ENCODE measurements at places on chromosomes 2 and 18. TPM values are rescaled to one million over a fixed set of nuclear protein-coding genes. Genes with fewer than 3 reads are reported as not detected.

DNA sequence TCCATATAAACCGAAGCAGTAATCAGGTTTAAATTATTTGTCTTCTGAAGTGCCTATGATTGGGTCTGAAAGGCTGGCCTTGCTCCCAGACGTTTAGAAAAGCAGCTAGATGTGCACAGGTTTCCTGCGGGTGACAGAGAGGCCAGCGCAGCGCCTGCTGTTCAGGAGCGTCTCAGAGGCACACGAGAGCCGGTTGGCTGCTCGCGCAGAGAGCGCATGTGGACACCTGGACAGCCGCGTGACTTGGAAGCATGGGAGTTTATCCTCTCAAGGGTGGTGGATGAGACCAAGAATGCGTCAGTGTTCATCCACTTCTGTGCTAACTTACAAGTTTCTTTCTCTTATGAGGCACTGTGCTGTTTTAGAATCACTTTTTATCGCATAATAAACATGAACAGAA, 303.7 kb downstream of the PTGR3 start:
- H3K27ac ChIP-seq: no peak overlapping the region
- H3K27me3 ChIP-seq: no peaks in the 10 kb centered on the region
- H3K36me3 ChIP-seq: no peaks in the 10 kb centered on the region
- DNase-seq: no peak
- H3K4me1 ChIP-seq: peaks cover 11% of the 10 kb centered on the region

DNA sequence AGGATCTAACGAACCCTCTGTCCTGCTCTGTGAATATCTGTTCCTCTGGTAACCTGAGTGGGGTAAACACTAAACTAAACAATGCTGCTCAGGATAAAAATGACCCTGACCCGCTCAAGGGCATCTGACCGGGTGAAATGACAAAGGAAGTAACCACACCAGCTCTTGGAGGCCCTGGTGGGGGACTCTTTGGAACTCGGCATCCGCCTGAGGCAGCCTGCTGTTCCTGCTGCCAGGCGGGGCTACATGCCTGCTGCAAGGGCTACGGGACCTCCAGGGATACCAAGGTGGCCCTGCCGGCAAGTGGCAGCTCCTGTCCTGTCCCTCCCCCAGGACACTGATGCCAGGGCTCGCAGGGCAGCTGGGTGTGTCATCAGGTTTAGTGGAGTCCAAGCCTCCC, 273.3 kb downstream of the HDAC4 start:
- H3K27ac ChIP-seq: no peak overlapping the region
- no peak overlapping the region for H3K4me3 ChIP-seq
- H3K27me3 ChIP-seq: no peaks in the 10 kb centered on the region
- DNase-seq: no peak
- no peaks in the 10 kb centered on the region for H3K4me1 ChIP-seq

- no peaks in the 10 kb centered on the region for H3K27me3 ChIP-seq
- H3K4me1 ChIP-seq: peaks cover 7% of the 10 kb centered on the region
- peak; percentile 93 for DNase-seq
- peak overlapping the region; percentile 49 for H3K4me3 ChIP-seq
- peak overlapping the region; percentile 98 for H3K27ac ChIP-seq
Measured at GRCh38 chr2:42809819-42810120, 17.4 kb upstream of the HAAO start.

GRCh38 chr18:63223837-63224236, 95.7 kb downstream of the BCL2 start:
- no peak overlapping the region for H3K27ac ChIP-seq
- DNase-seq: no peak
- no peaks in the 10 kb centered on the region for H3K4me1 ChIP-seq
- no peaks in the 10 kb centered on the region for H3K27me3 ChIP-seq
- H3K4me3 ChIP-seq: no peak overlapping the region

DNA sequence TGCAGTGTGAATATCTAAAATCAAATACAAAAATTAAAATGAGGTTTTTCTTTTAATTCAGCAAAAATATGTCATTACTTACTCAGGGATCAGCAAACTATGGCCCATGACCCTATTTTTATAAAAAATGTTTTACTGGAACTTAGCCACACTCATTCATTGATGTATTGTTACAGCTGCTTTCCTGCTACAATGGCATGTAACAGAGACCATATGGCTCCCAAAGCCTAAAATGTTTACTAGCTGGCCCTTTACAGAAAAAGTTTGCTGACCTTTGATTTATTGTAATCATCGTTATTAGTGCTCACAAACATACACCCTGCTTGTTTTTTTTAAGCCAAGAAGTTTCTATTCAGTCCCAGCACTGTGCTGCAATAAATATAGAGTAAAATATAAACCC, 120.3 kb downstream of the PLA2R1 start:
- H3K27ac ChIP-seq: no peak overlapping the region
- H3K4me1 ChIP-seq: no peaks in the 10 kb centered on the region
- no peak for DNase-seq
- H3K4me3 ChIP-seq: no peak overlapping the region

SCN9A gene
- 1.4 TPM for total RNA-seq

DOK6 gene
- 13.9 TPM for total RNA-seq

PDK1 gene
- 619 TPM for total RNA-seq
